Aortic smooth muscle cell (primary cell): ENCODE measurements at places on chromosomes 7 and 10. TPM values are rescaled to one million over a fixed set of nuclear protein-coding genes. Genes with fewer than 3 reads are reported as not detected.

Gene AGMO
- 0.93 and 1.6 TPM in 2 replicates for total RNA-seq

Gene CTBP2
- 51.7 and 64.5 TPM in 2 replicates for total RNA-seq

Gene TMEM178B
- 0.06 and 0.26 TPM in 2 replicates for total RNA-seq

Gene ADAM8
- total RNA-seq = 0.87 and 1.3 TPM in 2 replicates

Gene FEZF1
- total RNA-seq = not detected in 2 replicates

Gene ELFN1
- under 0.01 and 0.06 TPM in 2 replicates for total RNA-seq

Gene GJC3
- not detected in 2 replicates for total RNA-seq

Gene SYT15B
- not detected in 2 replicates for total RNA-seq

Gene EVX1
- not detected in 2 replicates for total RNA-seq

Gene PRKG1
- total RNA-seq = 23.8 and 48.3 TPM in 2 replicates

Gene CTNNA3
- 0.13 TPM in 1 of 2 replicates, not detected in the other for total RNA-seq

Gene ZNF212
- total RNA-seq = 4.0 and 4.5 TPM in 2 replicates

Gene SMNDC1
- total RNA-seq = 5.7 and 9.8 TPM in 2 replicates

Gene TEX36
- not detected in 2 replicates for total RNA-seq

Gene H2BK1
- not detected in 2 replicates for total RNA-seq

Gene KNDC1
- 0.12 and 0.26 TPM in 2 replicates for total RNA-seq

Gene RAPGEF5
- total RNA-seq = 39.3 and 48.9 TPM in 2 replicates

Gene NEURL1
- total RNA-seq = under 0.01 TPM in 2 replicates

Gene CRHR2
- total RNA-seq = not detected in 2 replicates

Gene LLCFC1
- total RNA-seq = not detected in 2 replicates

Gene LRRN3
- 12.4 and 42.8 TPM in 2 replicates for total RNA-seq

Gene VENTX
- not detected in 2 replicates for total RNA-seq

Gene CACNA2D1
- 125 and 312 TPM in 2 replicates for total RNA-seq

Gene INSYN2A
- total RNA-seq = 0.06 TPM in 1 of 2 replicates, not detected in the other

Gene ABCC2
- 0.13 and 0.25 TPM in 2 replicates for total RNA-seq

Gene LIPK
- not detected in 2 replicates for total RNA-seq

Gene CCDC146
- 1.6 and 2.8 TPM in 2 replicates for total RNA-seq

Gene PKD1L1
- 0.13 and 0.25 TPM in 2 replicates for total RNA-seq

Gene CCDC172
- total RNA-seq = not detected in 2 replicates

Gene LIPF
- not detected in 2 replicates for total RNA-seq

Gene KIAA1549
- total RNA-seq = 0.26 and 0.50 TPM in 2 replicates

Gene CH25H
- total RNA-seq = 0.12 and 0.40 TPM in 2 replicates

Gene BLNK
- total RNA-seq = not detected in 2 replicates

Gene CDK6
- 19.8 and 22.6 TPM in 2 replicates for total RNA-seq

Gene FAM25C
- not detected in 2 replicates for total RNA-seq

Gene SPRN
- 0.12 and 0.13 TPM in 2 replicates for total RNA-seq

Gene OLAH
- under 0.01 TPM in 1 of 2 replicates, not detected in the other for total RNA-seq

Gene ZNF804B
- total RNA-seq = not detected in 2 replicates

Gene PNLIPRP2
- total RNA-seq = not detected in 2 replicates

Gene ZNF736
- total RNA-seq = 9.5 and 10.9 TPM in 2 replicates

Gene NME8
- total RNA-seq = not detected in 2 replicates

Gene TMEM106B
- total RNA-seq = 50.5 and 80.1 TPM in 2 replicates

Gene CYP3A4
- not detected in 2 replicates for total RNA-seq

Gene SLC26A3
- total RNA-seq = not detected in 2 replicates

Gene C10orf71
- not detected in 2 replicates for total RNA-seq

Gene DEPP1
- 36.6 and 79.2 TPM in 2 replicates for total RNA-seq

Gene GPR37
- total RNA-seq = 2.4 and 4.8 TPM in 2 replicates

Gene PRSS37
- total RNA-seq = not detected in 2 replicates

Gene SDK1
- total RNA-seq = 0.13 and 0.25 TPM in 2 replicates

Gene CLEC2L
- total RNA-seq = not detected in 2 replicates

Gene TUBB8
- total RNA-seq = not detected in 2 replicates

Gene GNAI1
- 6.3 and 8.3 TPM in 2 replicates for total RNA-seq

Gene OR6B1
- total RNA-seq = not detected in 2 replicates

Gene DOCK1
- 72.9 and 80.1 TPM in 2 replicates for total RNA-seq

Gene GIMAP7
- 0.44 and 1.8 TPM in 2 replicates for total RNA-seq
